ENCODE measurements at places on chromosomes 2 and 18.

- DNase-seq: no peak
These were observed 109.7 kb downstream of the METTL8 start for GRCh38 chr2:171323971-171324528.

DNA sequence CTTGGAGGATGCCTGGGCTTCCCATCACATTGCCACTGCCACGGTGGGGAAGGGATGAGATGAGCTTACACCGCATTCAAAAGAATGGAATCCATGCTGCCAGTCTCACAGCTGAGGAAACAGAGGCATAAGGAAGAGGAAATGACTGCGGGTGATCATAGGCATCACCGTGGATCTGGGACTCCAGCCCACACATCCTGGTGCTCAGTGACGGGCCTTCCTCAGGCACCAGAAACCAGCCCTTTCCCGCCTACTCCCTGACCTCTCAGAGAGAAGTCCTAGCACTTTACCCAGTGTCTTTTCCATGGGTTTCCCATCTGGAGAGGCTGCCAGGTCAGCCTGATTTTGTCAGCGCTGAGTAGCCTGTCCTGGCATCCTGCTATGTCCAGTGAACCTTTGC is 5.3 kb upstream of the PLB1 start:
- no peak for DNase-seq

DNA sequence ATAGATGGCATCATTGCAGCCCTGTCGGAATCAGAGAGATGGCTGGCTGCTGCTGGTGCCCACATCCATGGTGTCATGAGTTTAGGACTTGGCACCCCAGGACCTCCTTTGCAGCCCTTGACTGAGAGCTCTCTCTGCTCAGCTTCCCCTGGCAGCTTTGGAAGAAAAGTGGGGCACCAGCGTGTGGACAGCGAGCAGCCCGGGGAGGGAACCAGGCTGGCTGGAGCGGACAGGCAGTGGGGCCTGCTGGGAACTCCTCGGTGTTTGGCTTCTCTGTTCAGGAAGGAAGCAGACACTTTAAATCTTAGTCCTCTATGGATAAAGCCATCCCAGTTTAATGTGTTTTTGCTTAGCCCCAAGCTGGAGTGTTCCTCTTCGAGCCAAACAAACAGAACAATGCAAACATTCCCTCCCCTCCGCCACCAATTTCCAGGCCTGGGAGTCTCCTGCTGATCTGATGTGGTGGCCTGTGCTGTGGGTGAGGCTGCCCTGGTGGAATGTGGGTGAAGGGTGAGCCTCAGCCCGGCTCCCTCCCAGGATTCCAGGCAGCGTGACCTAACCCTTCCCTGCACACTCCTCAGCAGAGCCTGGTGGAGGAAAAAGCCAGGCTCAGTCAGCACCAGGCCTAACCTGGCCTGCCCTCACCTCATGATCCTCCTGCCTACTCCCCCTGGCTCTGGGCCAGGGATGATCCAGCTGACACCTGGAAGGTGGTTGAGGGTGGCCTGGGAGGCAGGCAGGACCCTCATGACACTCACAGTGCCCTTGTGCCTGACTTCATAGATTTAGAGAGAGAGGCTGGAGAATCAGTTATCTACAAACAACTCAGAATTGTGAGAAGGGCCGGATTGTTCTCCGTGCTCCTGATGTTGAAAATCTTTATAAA is 21.6 kb upstream of the ITGB6 start:
- no peak for DNase-seq

DNA sequence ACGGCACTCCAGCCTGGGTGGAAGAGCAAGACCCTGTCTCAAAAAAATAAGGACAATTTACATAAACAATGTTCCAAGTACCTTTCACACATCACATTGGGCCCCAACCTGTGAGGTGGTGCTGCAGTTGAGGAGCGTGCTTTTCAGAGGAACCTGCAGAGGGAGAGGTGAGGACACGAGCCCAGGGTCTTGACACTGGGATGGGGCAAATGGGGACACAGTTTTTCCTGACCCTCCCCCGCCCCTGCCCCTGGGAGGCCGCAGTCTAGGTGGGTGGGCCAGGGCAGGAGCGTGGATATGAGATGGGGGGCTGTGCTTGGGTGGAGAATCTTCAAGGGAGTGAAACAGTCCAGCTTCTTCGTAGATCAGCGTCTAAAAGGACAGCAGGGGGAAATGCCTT is 112.9 kb downstream of the SEPTIN10 start:
- no peak for DNase-seq

- no peak for DNase-seq
These were observed 289.4 kb upstream of the CXCR4 start for GRCh38 chr2:136407117-136407951.

DNA sequence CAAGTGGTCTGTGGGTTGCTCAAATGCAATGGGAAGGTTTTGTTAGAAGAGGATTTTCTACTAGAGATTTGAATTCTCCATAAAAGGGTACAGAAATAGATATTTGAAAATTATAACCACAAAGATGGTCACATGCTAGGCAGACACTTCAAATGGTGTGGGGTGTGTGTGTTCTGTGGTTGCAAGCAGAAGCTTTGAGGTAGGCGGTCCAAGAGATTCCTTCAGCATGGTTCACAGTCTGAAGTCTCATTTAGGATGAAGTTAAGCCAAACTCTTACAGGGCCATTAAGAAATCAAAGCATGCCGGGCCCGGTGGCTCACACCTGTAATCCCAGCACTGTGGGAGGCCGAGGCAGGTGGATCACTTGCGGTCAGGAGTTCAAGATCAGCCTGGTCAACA is 38.3 kb upstream of the RMDN2 start:
- no peak for DNase-seq

GRCh38 chr2:43132683-43133301 is 93.6 kb downstream of the ZFP36L2 start:
- no peak for DNase-seq

All from stimulated activated CD8-positive, alpha-beta memory T cell treated with anti-CD3 and anti-CD28 coated beads, Interleukin-15, amount 100 ng/mL, for 24 hours (primary cell).